Left forelimb (tissue), 1 donor: ENCODE measurements at places on chromosomes 11 and 22.

DNA sequence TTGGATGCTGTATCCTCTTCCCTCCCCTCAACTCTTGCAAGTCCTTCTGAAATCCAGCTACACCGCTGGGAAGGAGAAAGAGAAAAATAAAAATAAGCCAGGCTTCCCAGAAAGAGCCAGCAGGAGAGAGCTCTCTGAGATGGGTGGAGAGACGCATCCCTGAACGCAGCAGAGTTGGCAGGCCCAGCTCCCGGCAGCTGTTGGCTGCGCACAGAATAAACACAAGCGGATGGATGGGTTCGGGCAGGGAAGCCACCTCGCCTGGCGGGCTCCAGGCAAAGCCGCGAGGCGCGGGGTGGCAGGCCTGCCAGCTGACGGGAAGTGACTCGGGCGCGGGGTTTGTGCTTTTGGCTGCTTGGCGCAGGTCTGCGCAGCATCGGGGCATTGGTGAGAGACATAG lies 537.7 kb downstream of the MIAT start:
- no peak for DNase-seq

DNA sequence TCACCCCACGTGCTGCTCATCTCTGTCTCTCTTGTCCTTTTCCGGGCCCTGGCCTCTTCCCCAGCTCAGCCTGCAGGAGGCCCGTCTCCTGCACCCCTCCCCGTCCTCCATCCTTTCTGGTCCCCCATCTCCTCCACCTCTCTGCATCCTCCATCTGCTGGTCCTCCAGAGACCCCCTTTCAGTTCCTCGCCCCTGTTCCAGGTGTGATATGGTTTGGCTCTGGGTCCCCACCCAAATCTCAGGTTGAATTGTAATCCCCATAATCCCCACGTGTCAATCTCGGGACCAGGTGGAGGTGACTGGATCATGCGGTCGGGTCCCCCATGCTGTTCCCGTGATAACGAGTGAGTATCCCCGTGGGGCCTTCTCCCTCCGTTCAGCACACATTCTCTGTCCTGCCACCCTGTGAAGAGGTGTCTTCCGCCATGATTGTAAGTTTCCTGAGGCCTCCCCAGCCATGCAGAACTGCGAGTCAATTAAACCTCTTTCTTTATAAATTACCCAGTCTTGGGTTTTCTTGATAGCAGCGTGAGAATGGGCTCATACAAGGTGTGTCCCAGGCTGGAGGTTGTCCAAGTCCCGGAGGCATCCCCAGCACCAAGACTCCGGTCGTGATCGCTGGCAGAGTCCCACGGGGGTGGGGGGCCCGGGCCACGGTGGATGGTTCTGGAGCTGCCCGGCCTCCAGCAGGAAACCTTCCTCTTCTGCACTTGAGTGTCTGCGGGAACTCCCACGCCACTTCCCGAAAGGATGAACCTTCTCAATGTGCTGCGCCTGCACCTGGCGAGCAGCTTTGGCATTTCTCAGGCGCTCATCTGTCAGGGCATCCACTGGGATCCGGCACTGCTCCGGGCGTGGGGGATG lies 29.0 kb upstream of the TOLLIP start:
- no peak for DNase-seq

DNA sequence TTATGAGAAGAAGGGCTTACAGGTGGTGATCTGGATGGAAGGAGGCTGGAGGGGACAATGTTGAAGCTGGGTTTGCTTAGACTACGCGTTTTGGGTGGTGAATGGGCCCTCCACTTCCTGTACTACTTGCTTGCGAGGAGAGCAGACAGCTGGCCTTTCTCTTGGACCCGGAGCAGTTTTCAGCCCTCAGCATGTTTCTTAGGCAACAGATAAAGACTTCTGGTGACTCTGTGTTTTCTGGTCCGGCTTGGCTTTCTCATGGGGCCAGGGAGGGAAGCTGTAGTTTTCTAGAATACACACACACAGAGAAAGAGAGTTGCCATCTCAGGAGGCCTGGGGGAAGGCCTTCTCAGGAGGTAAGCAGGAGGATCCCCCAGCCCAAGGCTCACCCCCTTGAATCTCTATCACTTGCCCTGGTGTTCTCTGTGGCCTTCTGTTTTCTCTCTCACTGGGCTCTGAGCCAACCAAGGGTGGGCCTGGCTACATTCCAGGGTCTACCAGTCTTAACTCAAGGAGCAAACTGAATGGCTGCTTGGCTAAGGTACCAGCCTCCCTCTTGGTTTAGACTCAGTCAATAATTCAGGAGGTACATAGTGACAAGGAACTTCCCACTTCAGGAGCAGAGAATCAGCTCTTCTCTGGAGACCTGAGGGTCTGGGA lies 2.4 kb downstream of the CCS start:
- DNase-seq = no peak

DNA sequence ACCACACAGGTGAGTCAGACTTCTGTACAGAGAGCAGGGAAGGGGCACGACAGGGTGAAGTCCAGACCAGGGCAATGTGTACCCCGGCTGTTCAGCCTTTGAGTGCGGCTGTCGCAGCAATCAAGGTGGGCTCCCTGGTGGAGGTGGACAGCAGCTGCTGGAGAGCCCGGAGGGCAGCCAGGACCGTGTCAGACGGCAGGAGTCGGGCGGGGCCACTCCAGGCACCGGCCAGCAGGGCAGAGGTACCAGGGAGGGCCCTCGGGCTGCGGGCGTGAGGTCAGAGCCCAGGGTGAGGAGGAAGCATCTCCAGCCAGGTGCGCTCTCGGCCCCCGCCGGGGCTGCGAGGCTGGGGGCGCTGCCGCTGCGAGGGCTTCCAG lies 802 bp upstream of the PIM3 start:
- no peak for DNase-seq

- no peak for DNase-seq
Measured at GRCh38 chr11:73398721-73399120, 22.5 kb downstream of the RELT start.

DNA sequence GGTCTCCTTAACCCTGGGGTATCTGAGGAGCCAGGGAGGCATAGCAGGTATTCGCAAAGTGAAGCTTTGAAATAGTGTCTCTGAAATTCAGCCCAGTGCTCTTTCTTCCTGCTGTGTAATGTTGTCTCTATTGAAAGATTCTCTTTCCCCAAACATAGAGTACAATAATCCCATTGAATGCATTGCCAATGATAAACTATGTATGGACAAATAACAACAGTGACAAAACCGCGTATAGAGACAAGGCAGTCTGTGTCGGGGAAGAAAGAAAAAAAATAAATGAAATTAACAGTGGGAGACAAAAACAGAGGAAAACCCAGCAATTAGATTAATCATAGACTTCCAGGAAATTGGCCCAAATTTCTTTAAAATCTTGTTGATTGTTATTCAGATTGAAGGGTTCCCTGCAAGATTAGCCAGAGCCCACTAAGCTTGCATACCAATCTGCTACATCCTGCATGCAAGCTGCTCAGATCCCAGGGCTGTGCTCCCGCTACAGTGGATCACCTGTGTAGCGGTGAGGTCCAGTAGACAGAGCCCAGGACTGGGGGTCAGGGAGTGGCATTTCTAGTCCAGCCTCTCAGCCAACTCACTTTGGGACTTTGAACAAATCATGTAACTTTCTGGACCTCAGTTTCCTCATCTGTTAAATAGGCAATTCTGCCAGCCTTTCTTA lies 492.8 kb downstream of the INSC start:
- DNase-seq = no peak

DNA sequence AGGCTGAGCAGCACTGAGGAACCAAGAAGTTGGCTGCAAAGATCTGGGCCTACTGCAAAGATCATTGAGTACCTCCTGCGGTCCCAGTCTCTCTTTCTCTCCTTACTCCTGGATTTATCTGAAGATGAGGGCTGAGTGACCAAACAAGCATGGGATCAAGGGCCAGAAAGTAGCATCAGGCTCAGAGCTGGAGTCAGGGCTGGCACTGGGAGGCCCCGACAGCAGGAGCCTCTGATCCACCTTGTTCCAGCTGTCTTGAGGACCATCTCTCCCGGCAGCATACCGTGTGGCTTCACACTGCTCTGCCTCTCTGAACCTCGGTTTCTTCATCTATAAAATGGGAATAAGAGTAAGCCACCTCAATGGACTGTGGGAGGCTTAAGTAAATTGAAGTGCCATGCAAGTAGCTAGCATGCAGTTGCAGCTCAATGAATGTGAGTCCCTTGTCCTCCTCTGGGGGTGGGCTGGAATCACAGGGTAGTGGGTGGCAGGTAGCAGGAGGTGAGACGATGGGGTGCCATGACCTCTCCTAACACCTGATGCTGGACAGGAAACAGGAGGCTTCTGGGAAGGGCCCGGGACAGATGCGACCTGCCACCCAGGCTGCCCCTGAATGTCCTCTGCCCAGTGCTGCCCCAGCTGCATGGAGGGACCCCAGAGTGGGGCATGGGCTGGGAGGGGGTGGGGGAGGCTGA lies 52.5 kb upstream of the PRDM11 start:
- DNase-seq = peak; percentile 47

DNA sequence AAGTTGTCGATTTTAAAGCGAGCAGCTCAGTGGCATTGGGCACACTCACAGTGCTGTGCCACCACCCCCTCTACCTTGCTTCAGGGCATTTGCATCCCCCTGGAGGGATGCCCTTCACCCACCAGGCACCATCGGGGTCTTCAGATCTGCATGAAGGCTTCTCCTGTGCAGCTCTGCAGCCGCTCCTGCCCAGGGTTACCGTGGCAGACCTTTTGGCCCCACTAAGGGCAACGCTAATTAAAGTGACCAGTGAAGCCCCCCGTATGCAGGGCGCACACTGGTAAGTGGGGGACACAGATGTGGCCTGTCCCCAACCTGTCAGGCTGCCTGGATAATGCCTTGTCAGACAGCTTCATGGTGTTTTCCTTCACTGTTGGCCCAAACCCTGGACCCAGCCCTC lies 1117.7 kb downstream of the BRD1 start:
- no peak for DNase-seq

GRCh38 chr11:82936261-82936660 lies 34.7 kb downstream of the DDIAS start:
- DNase-seq = no peak

DNA sequence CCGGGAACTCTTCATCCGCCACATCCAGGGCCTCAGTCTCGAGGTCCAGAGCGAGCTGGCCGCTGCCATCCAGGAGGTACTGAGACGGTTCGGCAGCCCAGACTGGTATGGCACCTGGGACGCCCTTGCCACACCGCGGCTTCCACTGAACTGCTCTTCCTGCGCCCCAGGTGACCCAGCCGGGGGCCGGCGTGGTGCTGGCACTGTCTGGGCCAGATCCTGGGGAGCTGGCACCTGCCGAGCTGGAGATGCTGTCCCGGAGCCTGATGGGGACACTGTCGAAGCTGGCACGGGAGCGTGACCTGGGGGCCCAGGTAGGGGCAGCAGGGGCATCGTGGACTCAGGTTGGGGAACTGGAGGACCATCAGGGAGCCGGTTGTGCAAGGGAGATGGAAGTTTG lies 1.4 kb downstream of the CCDC88B start:
- no peak for DNase-seq

DNA sequence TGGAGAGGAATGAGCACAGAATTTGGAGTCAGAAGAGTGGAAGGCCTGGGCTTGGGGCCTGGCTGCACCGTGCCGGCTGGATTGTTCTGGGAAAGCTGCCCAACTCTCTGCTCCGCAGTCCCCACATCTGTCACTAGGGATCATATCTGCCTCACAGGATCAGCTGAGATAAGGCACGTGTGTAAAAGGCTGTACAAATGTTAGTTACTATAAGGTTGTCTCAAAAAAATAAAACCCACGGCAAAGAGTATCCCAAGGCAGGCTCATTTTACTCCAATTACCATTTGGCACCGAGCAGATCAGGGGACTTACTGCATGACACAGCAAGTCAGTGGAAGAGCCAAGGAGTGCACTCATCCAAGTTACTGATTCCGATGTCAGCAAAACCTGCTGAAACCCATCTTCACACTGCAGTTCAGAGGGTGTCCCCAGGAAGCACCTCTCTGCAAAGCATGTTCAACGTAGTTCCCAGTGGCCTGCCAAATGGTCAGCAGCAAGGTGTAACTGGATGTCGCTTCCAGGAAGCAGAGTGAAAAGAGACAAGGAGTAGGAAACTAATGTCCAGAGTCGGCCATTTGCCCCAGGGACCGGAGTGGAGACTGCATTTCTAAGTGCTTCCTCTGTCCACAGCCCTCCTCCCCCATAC lies 18.1 kb upstream of the MRTFA start:
- DNase-seq = peak; percentile 85

GRCh38 chr11:116503216-116504160 lies 269.3 kb downstream of the BUD13 start:
- no peak for DNase-seq

DNA sequence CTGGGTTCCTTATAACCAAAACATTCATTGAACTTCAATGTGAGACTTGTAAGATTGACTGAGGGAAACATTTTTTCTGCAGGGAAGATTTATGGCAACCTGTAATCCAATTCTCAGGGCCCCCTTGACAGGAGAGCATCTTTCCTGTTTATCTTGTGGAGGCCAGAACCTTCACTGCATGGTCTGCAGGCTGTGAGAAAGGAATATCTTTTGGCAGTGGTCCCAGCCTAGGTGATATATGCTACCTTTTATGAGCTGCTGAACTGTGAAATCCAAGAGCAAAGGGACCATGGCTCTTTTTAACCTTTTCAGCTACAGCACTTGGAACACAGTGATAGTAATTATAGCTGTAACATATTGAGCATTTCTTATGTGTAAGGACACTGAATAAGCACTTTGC lies 590.2 kb upstream of the B3GAT1 start:
- no peak for DNase-seq

DNA sequence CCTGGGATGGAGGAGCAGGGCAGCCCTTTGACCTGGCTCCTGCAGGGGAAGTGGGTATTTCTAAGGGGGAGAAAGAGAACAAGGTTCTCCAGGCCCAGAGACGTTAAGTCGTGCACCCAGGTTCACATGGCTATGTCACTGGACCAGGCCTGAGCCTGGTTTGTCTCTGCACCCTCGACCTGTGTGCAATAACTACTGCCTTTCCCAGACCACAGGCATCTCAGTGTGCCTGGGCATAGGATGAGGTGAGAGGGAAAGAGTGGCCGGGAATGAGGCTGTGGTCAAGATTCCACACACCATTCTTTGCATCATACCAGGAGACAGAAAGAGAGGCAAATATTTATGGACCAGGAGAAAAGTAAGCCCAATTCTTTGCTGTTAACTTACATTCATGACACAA lies 66.8 kb downstream of the PRR5L start:
- no peak for DNase-seq
